ENCODE measurements at places on chromosomes 3 and 15. TPM values are rescaled to one million over a fixed set of nuclear protein-coding genes. Genes with fewer than 3 reads are reported as not detected.

- DNase-seq = no peak
Measured at GRCh38 chr15:31261266-31262142, 65.1 kb upstream of the KLF13 start.

GABRA5 gene
- total RNA-seq = not detected

- no peak for DNase-seq
Measured at GRCh38 chr3:85475346-85475745, 516.6 kb downstream of the CADM2 start.

LIPH gene
- 8.8 TPM for total RNA-seq
